NCI-H187 (cell line): ENCODE measurements at places on chromosomes 13 and 19.
A peak's percentile ranks its signal among the peaks of the same experiment; 100 is the strongest.

GRCh38 chr13:48630773-48631172, 23.0 kb upstream of the CYSLTR2 start:
- DNase-seq: no peak

DNA sequence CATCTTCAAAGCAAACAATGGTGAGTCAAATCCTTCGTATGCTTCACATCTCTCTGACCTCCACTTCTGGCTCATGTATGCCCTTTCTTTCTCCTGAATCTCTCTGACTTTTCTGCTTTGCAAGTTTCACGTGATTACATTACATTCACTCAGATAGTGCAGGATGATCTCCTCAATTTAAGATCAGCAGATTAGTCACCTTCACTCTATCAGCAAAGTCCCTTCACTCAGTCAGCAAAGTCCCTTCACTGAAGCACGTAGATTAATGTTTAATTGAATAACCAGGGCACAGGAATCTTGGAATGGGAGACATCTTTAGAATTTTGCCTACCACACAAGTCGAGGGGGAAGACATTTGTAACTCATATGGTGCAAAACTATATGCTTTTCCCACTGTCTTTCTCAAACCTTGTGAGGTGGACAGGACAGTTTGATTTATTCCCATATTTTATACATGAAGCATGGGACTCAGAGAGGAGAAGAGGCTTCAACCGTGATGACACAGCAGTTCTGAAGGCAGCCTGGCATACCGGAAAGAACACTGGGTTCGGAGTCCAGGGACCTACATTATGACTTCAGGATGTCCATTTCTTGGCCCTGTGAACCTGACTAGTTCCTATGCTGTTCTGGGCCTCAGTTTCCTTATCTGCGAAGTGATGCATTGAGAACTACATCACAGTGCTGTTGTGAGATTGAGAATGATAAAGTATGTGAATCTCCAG, 23.3 kb downstream of the SIGLECL1 start:
- DNase-seq: no peak

DNA sequence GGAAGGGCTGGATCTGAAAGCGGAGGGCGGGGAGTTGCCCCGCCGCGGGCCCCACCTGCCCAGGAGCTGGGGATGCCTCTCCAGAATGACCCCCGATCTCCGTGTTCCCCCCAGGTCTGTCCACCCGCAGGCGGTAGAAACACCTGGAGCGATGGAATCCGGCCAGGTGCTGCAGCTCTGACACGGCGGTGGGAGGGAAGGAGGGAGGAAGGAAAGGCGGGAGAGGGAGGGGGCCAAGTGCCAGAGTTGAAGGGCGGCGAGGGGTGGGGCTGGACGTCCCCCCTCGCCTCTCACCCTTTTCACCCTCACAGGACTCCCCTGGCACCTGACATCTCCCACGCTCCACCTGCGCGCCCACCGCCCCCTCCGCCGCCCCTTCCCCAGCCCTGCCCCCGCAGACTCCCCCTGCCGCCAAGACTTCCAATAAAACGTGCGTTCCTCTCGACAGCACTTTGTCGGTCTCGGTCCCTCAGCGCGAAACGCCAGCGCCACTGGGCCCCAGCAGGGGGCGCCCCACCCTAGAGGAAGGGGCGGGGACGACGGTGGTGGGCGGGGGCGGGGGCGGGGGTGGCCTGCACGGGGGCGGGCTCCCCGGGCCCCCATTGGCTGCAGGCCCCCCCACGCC, 337 bp upstream of the FXYD7 start:
- no peak for DNase-seq

DNA sequence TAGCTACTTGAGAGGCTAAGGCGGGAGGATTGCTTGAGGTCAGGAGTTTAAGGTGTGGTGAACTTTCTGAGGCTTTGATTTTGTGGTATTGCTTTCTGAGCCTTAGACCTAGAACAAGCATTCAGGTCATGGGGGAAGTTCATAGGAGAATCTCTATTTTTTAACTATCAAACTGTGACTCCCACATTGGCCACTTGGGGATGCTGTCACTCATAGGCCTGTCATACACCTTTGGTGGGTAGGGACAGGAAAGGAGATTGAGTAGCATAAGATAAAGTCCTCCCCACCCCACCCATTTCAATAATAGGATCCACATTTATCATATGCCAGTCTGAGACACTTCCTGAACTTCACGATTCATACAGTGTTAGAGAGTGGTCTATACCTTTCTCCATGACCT, 41.9 kb upstream of the PSG2 start:
- DNase-seq: no peak

DNA sequence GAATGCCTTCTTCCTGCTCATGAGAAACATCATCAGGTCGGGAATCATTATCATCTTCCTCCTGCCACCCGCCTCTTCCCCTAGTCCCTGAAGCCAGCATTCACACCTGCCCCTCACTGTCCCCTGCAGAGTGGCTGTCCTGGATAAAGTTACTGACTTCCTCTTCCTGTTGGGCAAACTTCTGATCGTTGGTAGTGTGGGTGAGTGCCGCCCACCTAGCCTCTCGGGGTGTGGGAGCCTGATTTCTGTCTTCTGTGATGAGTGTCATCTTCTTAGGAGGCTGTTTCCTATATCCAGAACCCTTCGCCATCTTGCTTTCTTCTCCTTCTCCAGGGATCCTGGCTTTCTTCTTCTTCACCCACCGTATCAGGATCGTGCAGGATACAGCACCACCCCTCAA, 12.5 kb downstream of the SLC44A2 start:
- no peak for DNase-seq

- no peak for DNase-seq
These were observed 34.5 kb downstream of the ZMYM2 start for GRCh38 chr13:19993024-19993423.

GRCh38 chr13:51550151-51550550, 34.1 kb upstream of the WDFY2 start:
- no peak for DNase-seq

- DNase-seq: peak; percentile 82
These were observed 30.5 kb downstream of the ZSWIM4 start for GRCh38 chr19:13825489-13826441.

- no peak for DNase-seq
These were observed 900.3 kb upstream of the MIR17HG start for GRCh38 chr13:90447034-90447733.
